Spleen (tissue), 13 donors: ENCODE measurements at places on chromosomes 12 and 14.

GRCh38 chr12:131454418-131455217 is 256.3 kb upstream of the SFSWAP start:
- peak; percentile 80 for DNase-seq

- peak; percentile 38 for DNase-seq
Measured at GRCh38 chr12:12091977-12092663, 21.4 kb downstream of the BCL2L14 start.

- DNase-seq = no peak
Measured at GRCh38 chr12:94032368-94032767, 116.0 kb upstream of the PLXNC1 start.

DNA sequence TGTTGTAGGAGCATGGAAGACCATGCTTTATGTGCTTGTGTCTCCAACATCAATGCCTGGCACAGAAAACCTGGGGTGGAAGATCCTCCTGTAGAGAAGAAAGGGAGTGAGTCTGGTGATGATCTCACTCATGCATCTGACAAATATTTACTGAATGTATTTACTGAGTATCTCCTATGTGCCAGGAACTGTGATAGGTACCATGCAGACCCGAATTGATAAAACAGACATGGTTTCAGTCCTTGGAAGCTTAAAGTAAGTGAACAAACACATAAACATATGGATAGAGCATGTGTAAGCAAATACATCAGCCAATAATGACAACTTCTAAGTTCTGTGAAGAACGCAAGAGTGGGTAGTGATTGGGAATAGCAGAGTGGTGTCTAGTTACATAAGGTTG is 117.0 kb upstream of the CCDC198 start:
- DNase-seq = no peak

GRCh38 chr12:93453633-93454032 is 11.9 kb upstream of the UBE2N start:
- no peak for DNase-seq

DNA sequence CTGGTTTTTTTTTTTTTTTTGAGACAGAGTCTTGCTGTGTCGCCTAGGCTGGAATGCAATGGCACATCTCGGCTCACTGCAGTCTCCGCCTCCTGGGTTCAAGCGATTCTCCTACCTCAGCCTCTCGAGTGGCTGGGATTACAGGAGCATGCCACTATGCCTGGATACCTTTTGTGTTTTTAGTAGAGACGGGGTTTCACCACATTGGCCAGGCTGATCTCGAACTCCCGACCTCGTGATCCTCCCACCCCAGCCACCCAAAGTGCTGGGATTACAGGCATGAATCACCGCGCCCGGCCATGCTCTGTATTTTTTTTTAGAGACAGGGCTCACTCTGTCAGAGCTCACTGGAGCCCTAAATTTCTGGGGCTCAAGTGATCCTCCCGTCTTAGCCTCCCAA is 32.6 kb downstream of the VRTN start:
- no peak for DNase-seq

GRCh38 chr12:41835556-41835955 is 309.1 kb downstream of the GXYLT1 start:
- DNase-seq = no peak

DNA sequence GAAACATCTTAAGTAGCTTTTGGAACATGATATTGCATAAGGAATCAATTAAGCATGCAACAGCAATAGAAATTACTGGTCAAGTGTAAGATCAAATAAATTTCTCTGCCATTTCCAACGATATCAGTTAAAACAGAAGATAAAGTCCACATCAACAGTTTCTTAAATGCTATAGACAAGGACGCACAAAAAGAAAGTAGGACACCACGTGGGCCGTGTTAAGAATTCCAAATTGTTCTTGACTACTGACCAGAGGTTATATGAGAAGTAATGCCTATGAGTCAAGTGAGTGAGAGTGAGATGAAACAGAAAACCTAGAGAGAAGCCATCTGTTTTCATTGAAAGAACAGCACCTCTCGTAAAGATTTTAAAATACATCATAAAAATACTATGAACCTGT is 318.2 kb downstream of the TMEM117 start:
- DNase-seq = no peak

- no peak for DNase-seq
Measured at GRCh38 chr12:94622475-94622874, 27.9 kb downstream of the TMCC3 start.

GRCh38 chr14:34398024-34398423 is 64.0 kb downstream of the SPTSSA start:
- DNase-seq = no peak

DNA sequence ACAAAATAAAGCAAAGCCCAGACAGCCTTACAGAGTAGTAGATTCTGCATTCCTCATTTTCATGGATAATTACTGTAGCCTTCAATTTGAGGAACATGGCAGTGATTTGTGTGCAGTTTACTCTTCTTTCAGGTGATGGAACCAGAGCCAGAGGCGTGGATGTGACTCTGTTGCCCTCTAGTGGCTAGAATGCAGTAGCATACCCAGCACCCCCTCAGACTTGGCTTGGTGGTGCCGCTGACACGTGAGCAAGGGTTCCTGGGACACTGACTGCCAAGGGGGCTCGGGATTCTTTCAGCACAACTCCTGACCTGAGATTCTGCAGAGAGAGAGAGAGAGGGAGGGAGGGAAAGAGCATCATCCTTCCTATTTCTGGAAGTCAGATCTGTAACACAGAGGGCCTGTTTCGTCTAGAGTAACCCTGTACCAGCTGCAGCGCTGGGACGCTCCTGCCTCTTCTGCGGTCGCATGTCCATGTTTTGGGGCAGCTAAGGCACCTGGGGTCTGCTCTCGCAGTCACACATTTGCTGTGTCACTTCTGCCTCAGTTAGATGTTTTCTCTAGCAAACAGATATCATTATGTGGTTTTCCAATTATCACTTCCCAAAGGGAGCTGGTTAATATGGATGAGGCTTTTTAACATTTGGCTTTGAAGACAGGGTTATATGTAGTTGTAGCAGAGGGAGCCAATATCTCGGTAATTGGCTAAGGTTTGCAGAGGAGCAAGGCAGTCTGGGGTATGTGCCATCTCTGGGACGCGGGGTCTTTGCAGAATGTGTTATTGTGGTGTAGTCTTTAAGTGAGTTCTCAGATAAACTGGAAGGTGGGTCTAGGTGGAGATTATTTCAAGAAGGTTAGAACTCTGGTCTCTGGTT is 428.1 kb downstream of the NRXN3 start:
- no peak for DNase-seq

GRCh38 chr12:3961591-3961990 is 88.4 kb upstream of the PARP11 start:
- DNase-seq = no peak

- DNase-seq = no peak
Measured at GRCh38 chr14:77918448-77918847, 118.5 kb downstream of the ADCK1 start.

DNA sequence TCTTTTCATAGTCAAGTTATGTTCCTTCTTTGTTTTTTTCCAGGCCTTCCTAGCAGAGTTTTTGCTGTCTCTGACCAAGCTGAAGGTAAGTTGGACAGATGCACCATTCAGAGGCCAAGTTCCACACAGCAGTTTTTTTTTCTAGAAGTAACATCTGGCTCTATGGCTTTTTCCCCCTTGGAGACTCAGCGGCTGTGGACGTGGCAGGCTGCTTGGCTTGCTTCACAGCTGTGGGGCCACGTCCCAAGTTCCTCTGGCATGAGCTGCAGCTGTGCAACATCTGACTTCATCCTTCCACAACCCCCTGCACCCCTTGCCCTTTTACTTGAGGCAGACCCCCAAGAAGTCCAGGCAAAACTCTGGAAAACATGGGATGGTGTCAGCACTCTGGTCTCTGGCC is 24.2 kb upstream of the RHOJ start:
- DNase-seq = no peak

DNA sequence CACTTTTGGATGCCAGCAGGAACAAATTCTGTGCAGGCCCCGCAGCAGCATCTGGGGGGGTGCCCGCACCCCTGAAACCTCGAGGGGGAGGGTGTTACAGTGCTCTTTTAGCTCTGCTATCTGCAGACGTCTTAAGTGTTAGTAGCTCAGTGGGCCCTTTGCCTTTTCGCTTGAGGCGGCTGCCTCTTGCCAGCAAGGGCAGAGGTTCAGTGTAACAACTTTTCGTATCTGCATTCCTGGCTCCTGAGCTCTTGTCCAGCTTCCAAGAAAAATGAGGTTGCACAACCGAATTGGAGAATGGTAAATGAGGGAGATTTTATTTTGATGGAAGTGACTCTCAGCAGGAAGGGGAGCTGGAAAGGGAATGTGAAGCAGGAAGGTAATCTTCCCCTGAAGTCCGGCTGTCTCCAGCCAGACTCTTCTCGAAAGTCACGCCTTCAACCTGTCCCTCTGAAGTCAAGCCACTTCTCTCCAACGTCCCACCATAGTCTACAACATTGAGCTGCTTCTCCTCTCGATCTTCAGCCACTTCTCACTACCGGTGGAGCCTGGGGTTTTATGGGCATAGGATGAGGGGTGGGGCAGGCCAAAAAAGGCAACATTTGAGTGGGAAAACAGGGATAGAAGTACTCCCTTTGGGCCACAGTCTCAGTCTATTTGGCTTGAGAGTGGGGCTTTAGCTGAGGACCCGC is 17.8 kb downstream of the TAS2R50 start:
- DNase-seq = no peak

- no peak for DNase-seq
Measured at GRCh38 chr12:2242816-2243215, 190.0 kb downstream of the CACNA1C start.

DNA sequence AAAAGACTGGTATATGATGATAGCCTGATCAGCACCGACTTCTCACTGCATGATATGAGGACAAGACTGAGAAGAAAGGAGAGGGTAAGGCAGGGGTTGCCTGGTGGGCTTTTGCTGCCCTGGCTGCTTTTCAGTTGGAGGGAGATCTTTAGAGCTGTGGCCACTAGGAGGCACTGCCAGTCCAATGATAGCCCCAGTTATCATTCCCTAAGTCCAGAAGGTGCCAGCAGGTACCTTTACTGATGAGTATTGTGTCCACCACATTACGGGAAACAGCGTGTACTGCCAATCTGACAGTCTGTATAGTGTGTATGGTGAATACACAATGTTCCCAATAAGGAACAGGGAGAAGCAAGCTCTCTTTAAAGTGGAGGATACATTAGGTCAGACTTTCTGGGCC is 55.8 kb upstream of the CCDC175 start:
- DNase-seq = no peak

- no peak for DNase-seq
Measured at GRCh38 chr14:48973151-48973550, 613.0 kb downstream of the RPS29 start.

DNA sequence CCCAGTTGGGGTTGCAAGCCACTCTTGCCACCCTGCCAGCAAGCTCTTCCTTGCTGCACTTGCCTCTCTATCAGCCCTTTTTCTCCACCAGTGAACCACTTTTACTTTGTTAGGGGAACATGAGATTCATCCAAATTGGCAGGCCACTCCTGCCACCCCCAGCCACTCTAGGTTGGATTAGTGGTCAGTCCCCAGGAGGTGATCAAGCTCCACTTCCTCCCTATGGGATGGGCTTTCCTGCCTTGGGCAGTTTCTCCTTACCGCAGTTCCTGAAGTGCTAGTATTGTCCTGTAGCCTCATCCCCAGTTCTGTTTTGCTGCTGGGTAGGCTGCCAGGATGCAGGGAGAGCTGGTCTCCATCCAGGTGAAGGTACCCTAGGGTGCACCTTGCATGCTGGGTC is 104.5 kb downstream of the ALG10 start:
- no peak for DNase-seq

DNA sequence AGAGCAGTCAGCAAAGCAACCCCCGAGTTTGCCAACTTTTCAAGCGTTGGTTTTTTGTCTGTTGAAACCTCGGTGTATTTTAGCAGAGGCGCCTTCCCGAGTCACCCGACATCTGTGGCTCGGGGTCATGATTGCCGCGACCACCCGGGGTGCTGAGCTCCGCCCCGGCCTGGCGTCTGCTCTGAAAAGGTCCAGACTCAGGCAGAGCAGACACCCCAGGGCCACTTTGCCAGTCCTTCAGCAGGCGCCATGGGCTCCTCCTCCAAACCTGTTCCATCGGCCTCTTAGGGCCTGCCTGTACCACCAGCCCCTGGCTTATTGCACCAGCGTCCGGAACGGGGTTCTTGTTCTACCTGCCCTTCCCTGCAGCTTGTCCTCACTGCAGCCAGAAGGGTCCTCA is 19.1 kb downstream of the ANKRD9 start:
- peak; percentile 54 for DNase-seq

DNA sequence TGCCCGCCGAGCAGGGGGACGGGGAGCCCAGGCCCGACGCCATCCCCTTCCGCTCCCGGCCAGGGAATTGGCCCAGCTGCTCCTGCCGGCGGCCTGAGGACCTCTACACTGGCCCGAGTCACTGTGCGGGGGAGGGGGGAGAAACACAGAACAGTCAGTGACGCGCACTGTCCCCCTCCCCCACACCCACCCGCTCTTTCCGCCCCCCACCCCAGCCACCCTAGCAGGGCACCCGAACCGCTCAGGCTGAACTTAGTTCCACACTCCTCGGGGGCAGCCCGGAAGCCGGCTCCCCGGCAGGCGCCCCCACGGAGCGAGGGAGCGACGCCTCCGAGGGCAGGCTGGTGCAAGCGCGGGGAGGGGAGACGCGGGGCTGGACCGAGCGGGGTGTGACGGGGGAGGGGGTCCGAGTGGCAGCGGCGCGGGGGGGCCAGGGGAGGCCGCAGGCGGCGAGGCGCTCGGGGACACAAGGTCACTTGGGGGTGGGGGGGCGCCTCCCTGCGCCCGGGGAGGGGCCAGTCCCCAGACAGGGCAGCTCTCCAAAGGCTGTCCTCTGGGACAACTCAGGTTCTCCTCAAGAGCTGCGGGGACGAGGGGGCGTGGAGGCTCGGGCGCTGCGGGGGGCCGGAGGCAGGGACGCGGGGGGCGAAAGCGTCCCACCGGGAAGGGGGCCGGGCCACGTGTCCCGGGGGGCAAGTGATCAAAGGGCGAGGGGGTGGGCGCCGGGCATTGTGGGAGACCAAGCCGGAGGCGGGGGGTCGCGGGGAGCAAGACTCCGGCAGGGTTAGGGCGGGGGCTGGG is 648 bp downstream of the CHD4 start:
- DNase-seq = peak; percentile 94

DNA sequence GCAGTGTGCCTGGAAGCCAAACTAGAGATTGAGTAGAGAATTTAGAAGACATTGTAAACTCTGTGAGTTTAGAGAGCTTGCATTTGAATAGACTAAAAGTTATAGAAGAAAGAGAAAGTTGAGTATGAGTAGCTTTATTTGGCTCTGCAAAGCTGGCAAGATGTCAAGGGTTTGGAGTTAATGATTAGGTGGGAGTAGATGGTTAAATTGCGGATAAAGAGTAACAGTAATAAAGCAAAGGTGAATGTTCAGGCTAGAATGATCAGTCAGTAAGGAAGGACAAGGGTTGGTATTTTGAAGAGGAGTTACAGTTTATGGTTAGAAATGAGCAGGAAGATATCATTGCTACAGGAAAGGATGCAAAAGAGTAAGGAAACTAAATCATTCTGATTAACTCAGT is 5.2 kb downstream of the PPM1A start:
- no peak for DNase-seq
